ENCODE measurements at places on chromosomes 13 and 19.

GRCh38 chr19:32168111-32168510 lies 177.3 kb upstream of the ZNF507 start:
- DNase-seq: no peak

- DNase-seq: no peak
Observed at GRCh38 chr19:5302396-5302795, 38.2 kb downstream of the PTPRS start.

GRCh38 chr13:31747966-31748365 lies 8.6 kb downstream of the RXFP2 start:
- no peak for DNase-seq

DNA sequence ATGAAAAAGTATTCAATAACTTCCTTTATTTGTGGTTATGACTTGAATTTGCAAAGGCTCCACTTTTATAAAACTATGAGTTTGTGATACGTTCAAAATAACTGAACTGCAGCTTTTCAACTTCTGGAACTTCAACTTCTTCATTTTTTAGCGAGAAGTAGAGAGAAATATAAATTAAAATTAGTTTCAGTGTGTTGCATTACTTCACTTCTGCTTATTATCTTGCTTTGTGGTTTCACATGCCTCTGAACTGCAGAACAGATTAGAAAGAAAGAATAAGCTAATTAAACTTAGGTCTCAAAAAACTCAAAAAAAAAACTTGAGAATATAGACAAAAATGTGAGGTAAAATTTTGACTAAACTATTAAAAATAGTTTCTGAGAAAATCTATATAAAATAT lies 1073.4 kb downstream of the PCDH17 start:
- no peak for DNase-seq

DNA sequence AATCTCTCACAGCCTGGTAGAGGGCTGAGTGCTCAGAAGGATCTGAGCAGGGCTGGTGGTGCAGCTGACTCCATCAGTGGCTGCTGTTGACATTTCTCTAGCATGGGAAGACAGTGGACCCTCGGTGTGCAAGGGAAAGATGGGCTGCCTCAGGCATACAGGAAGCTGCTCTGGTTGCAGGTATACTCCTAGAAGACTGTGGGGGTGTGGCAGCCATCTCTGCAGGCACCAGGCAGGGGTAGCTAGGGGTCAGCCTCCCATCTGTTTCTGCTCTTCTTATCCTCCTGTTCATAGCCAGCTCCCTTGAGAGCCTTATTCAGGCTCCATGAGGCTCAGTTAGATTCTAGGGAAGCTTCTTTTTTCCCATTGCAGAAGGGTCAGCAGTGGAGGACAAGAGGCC lies 475.5 kb downstream of the TSHZ3 start:
- no peak for DNase-seq

- DNase-seq: no peak
Observed at GRCh38 chr13:34381228-34381627, 560.8 kb upstream of the NBEA start.

DNA sequence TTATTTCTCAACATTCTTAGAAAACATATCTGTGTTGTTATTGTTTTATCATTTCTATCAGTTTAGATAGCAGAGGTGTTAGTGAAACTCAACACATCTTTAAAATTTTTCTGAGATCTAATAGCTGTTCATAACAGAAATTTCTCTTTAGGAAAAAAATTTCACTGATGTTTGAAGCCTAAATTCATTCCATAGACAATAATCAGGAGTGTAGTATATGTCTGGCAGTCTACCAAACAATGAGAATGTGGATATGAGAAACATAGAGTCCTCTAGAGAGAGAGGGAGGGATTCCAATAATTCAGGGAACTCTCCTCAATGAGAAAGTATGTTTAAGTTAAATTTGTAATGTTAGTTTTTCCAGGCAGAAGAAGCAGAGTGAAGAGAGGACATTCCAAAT lies 118.2 kb upstream of the EDNRB start:
- DNase-seq: no peak

- no peak for DNase-seq
Observed at GRCh38 chr13:76955661-76956060, 7.3 kb downstream of the ACOD1 start.

DNA sequence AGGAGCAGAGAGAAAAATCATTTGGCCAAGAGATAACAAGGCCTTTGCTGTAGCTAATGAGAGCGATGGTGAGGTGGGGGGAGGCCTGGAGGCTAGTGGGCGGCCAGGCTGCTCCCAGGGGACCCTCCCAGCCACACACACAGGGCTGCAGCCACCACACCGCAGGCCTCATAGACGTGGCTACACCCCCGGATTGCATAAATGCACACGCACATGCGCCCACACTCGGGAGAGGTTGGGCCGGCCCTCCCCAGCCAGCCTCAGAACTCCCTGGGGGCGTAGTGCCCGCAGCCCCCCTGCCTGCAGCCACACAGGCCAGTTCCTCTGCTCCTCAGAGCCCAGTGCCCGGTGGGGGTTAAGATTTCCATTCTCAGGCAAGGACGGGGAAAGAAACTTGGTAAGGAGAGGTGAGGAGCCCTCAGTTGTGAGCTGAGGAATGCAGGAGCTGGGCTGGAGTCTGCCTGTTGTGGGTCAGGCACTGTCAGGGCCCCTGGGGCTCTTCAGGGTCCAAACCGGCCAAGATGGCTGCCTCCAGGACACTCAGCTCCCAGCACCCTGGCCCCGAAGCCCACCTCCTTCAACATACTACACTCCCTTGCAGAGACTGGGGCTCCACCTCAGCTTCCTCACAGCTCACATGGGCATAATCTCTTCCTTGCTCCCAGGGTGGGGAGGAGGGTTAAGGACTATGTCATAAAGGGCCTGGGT lies 8.0 kb downstream of the PTH2 start:
- no peak for DNase-seq

DNA sequence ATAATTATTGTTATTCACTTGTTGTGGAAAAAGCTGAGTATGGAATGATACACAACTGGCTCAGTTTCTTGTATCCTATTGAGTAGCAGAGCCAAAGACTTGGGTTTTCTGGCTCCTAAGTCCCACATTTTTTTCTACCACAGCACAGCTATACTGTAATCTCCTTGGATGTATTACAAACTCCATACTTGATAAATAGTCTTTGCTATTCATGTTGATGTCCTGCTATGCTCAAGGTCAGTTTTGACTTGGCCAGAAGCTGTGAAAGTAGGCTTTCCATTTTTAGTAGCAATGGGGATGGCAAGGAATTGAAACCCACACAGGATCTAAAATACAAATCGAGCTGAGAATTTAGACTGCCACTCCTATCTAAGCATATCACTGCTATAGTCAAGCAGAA lies 79.1 kb downstream of the B3GLCT start:
- no peak for DNase-seq

- no peak for DNase-seq
Observed at GRCh38 chr13:83515268-83516015, 366.8 kb downstream of the SLITRK1 start.

DNA sequence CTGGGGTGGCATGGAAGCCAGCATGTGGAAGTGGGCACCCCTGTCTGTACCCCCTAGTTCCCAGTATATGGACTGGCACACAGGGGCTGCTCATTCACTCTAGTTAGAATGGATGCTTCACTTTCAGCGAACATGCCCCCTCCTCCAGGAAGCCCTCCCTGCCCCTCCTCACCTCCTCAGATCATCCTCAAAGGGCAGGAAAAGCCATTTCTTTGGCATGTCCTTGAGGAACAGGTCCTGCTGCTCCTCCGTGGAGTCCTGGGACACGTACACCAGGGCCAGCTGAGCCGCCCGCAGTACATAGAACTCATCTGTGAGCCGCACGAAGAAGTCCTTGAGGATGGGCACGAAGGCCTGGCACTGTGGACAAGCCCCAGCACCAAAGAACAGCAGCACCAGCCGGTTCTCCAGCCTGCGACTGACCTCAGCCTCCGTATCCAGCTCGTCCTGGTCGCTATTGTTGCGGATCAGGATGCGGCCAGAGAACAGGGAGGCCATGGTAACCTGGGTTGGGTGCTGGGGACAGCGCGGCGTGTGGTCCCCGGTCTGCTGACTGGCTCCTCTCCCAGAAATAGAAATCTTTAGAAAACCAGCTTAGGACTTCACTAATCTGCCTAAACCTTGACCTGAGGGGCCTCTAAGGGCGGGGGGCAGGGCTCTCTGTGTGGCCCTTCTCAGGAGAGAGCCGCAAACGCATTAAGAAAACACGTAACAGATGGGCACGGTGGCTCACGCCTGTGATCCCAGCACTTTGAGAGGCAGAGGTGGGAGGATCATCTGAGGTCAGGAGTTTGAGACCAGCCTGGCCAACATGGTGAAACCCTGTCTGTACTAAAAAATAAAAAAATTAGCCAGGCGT lies at the start of gene NXNL1:
Gene NXNL1 (minus strand): TSS at position 555 of the 859 bp plus-strand sequence. CDS start 57 bp downstream, at position 498.
- no peak for DNase-seq

DNA sequence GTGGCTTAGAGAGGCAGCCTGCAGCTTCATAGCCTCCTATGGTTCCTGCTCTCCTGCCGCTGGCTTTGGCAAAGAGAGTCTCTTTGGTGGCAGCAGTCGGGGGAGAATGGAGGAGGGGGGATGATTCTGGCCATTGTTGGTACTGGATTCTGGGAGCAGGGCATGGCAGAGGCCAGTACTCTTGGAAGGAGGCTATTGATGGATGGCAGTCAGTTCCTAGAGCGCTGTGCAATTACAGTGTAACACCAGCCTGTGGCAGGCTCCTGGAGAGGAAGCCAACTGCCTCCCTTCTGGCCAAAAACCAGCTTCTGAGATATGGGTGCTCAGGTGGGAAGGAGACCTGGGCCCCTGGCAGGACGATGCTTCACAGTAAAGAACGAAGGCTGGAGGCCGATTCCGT lies 47.9 kb upstream of the TMTC4 start:
- no peak for DNase-seq

DNA sequence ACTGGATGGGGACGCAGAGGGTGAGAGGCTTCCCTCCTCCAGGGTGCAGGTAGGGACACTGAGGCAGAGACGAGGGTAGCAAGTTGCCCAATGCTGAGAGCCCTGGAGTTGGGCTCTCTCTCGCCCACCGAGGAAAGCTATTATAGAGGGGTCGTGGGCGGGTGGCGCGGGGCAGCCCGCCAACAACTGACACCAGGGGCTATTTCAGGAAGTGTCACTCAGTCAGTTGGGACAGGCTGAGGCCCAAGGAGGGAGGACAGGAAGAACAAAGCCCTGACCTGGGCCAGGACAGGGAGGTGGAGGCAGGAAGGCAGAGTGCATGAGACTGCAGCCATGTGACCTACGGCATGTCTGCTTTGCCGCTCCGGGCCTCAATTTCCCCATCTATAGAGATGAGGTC lies 29.9 kb downstream of the TINCR start:
- DNase-seq: no peak

- DNase-seq: no peak
Observed at GRCh38 chr13:66102864-66103263, 1127.3 kb downstream of the PCDH9 start.

DNA sequence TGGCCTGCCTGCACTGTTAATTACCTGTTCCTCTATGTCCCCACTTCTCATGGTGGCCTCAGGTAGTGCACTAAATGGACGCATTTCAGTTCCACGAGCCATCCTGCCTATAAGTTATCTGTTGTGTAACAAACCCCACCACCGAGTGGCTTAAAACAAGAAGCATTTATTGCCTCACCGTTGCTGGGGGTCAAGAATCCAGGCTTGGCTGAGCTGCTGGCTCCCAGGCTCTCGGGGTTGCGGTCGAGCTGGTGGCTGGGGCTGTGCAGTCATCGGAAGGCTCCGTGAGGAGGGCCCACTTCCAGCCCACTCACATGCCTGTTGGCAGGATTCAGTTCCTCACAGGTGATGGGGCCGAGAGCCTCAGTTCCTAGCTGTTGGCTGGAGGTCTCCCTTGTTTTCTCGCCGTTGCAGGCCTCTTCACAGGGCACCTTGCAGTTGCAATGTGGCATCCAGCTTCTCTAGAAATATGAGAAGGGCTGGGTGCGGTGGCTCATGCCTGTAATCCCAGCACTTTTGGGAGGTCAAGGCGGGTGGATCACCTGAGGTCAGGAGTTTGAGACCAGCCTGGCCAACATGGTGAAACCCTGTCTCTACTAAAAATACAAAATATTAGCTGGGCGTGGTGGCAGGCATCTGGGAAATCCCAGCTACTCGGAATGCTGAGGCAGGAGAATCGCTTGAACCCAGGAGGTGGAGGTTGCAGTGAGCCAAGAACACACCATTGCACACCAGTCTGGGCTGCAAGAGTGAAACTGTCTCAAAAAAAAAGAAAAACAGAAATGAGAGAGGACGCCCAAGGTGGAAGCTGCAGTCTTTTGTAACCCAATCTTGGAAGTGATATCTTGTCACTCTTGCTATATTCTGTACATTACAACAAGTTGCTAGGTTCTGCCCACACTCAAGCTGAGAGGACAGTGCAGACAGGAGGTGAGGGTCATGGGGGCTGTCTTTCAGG lies 6.5 kb upstream of the PTOV1 start:
- no peak for DNase-seq

- DNase-seq: no peak
Observed at GRCh38 chr13:42708391-42708790, 73.0 kb upstream of the FAM216B start.

DNA sequence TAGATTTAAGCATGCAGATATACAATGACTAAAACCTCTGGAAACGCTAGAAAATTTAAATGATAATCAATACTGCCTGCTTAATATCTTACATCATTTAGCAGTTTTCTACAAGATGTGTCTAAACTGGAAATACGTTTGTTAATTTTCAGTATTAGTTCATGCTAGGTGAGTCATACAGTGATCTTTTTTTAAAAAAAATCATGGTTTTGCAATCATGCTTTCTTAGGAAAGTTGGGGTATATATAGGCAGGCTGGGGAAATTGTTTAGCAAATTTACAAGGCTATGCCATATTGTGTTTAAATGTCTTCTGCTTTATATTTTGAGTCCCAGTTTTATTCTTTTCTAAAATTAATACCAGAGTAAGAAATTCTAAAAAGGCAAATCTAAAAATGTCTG lies 245.4 kb upstream of the SPRY2 start:
- DNase-seq: no peak

GRCh38 chr19:56554272-56554869 lies 12.9 kb upstream of the ZNF470 start:
- no peak for DNase-seq

DNA sequence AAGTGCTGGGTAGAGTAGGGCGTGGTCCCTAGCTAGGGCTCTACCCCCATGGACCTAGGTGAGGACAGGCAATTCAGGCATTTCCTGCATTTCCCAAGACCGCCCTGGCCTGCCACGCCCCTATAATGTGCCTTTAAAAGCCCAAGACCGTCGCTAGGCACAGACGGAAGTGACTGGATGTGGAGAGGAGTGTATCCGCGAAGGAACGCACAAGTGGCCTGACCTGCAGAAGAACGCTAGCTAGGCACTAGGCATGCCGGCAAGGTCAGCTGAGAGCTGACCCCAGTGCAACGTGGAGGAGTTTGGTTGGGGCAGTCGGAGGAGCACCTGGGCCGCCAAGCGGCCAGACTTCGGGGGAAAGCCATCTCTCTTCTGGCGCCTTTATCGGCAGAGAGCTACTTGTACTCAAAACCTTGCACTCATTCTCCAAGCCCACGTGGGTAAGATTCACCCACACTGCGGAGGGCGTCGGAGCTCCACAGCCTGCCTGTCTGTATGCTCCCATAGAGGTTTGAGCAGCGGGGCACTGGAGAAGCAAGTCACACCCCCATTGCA lies 370.0 kb downstream of the FGF9 start:
- no peak for DNase-seq

GRCh38 chr13:109667056-109667455 lies 119.3 kb downstream of the IRS2 start:
- DNase-seq: no peak

- DNase-seq: peak; percentile 33
Observed at GRCh38 chr19:48391100-48392005, at the start of gene KDELR1. KDELR1 (minus strand) TSS chr19:48391551; CDS start chr19:48391358, 193 bp downstream.
